ENCODE measurements at places on chromosomes 11 and 22. TPM values are rescaled to one million over a fixed set of nuclear protein-coding genes. Genes with fewer than 3 reads are reported as not detected.

CASP5 gene
- total RNA-seq, result not detected

FLRT1 gene
- total RNA-seq, result 3.7 TPM

OR51B2 gene
- not detected for total RNA-seq

OR8D1 gene
- total RNA-seq, result not detected

ME3 gene
- total RNA-seq, result 12.4 TPM

UCP2 gene
- total RNA-seq, result 91.1 TPM

MYRF gene
- 0.29 TPM for total RNA-seq

KRTAP5-1 gene
- total RNA-seq, result not detected

OR2AT4 gene
- total RNA-seq, result not detected

LINC01488 gene
- not detected for total RNA-seq

KCNJ11 gene
- 1.2 TPM for total RNA-seq

BEST1 gene
- total RNA-seq, result 4.6 TPM

TSSK2 gene
- total RNA-seq, result not detected

MOGAT2 gene
- total RNA-seq, result not detected

SLC25A17 gene
- 18.3 TPM for total RNA-seq

KRTAP5-8 gene
- total RNA-seq, result not detected

MUC2 gene
- not detected for total RNA-seq

TRAF6 gene
- total RNA-seq, result 12.3 TPM

LAYN gene
- total RNA-seq, result 0.98 TPM

OR8H2 gene
- total RNA-seq, result not detected

MPPED2 gene
- 11.0 TPM for total RNA-seq

PATE2 gene
- total RNA-seq, result not detected

LGR4 gene
- total RNA-seq, result 87.1 TPM

FAM118A gene
- total RNA-seq, result 28.0 TPM

ACO2 gene
- total RNA-seq, result 114 TPM

LMO2 gene
- total RNA-seq, result 2.7 TPM

FAM181B gene
- total RNA-seq, result 0.47 TPM

AIFM3 gene
- 0.64 TPM for total RNA-seq

MS4A6A gene
- total RNA-seq, result not detected

CYB5R2 gene
- total RNA-seq, result 2.6 TPM

AP5B1 gene
- 13.2 TPM for total RNA-seq

APOA1 gene
- total RNA-seq, result not detected

TP53I11 gene
- total RNA-seq, result 420 TPM

OR5T3 gene
- not detected for total RNA-seq

NPAS4 gene
- 0.78 TPM for total RNA-seq

FAM83F gene
- 1.1 TPM for total RNA-seq

OR52I1 gene
- 0.27 TPM for total RNA-seq

C11orf42 gene
- not detected for total RNA-seq

APBB1 gene
- total RNA-seq, result 142 TPM

TTC17 gene
- total RNA-seq, result 92.0 TPM

SCO2 gene
- total RNA-seq, result 4.8 TPM

SGSM1 gene
- total RNA-seq, result 1.2 TPM

TYR gene
- total RNA-seq, result not detected

HBG2 gene
- not detected for total RNA-seq

CHRM1 gene
- total RNA-seq, result not detected

SMC1B gene
- total RNA-seq, result not detected

MUC5AC gene
- total RNA-seq, result not detected

NLRP14 gene
- total RNA-seq, result not detected

ALG9 gene
- total RNA-seq, result 69.4 TPM

A4GALT gene
- 61.4 TPM for total RNA-seq

TRPM5 gene
- total RNA-seq, result not detected

RAB36 gene
- total RNA-seq, result 2.0 TPM
